ENCODE measurements at places on chromosomes 12 and 14.

- no peak for DNase-seq
Measured at GRCh38 chr14:60204843-60205774, 39.9 kb upstream of the DHRS7 start.

DNA sequence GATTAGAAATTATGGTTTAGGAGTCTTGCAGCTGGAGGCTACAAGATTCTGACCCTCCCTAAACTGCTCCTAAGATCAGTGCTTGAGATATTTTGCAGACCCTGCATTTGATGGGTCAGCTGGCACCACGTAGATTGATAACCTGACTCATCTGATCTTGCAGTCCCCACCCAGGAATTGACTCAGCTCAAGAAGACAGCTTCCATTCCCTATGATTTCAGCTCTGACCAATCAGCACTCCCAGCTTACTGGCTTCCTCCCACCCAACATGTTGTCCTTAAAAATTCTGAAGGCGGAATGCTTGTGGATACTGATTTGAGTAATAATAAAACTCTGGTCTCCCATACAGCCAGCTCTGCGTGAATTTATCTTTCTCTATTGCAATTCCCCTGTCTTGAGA, 23.2 kb upstream of the MTHFD1 start:
- peak; percentile 36 for DNase-seq

- DNase-seq = no peak
Measured at GRCh38 chr12:57218030-57218853, 1.6 kb downstream of the NXPH4 start.

- no peak for DNase-seq
Measured at GRCh38 chr14:93343266-93343665, 3.7 kb upstream of the COX8C start.

GRCh38 chr12:91287753-91288152, 105.1 kb upstream of the DCN start:
- peak; percentile 39 for DNase-seq

GRCh38 chr12:31967539-31967938, 8.3 kb downstream of the RESF1 start:
- no peak for DNase-seq

DNA sequence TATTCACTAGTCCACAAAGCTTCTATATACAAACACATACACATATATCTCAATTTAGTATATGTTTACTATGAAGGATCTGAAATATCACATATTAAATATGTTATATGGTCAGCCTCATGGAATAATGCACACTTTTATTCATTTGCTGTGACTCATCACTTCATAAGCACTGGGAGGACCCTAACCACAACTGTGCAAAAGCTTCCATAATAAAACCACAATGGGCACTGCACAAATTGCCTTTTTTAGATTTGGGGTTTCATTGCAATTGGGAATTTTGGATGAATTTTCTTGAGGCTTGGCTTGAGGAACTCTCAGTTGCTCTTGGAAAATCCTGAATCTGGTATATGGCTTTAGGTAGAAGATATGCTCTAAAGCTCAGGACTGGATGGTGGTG, 399.4 kb downstream of the C12orf75 start:
- no peak for DNase-seq

DNA sequence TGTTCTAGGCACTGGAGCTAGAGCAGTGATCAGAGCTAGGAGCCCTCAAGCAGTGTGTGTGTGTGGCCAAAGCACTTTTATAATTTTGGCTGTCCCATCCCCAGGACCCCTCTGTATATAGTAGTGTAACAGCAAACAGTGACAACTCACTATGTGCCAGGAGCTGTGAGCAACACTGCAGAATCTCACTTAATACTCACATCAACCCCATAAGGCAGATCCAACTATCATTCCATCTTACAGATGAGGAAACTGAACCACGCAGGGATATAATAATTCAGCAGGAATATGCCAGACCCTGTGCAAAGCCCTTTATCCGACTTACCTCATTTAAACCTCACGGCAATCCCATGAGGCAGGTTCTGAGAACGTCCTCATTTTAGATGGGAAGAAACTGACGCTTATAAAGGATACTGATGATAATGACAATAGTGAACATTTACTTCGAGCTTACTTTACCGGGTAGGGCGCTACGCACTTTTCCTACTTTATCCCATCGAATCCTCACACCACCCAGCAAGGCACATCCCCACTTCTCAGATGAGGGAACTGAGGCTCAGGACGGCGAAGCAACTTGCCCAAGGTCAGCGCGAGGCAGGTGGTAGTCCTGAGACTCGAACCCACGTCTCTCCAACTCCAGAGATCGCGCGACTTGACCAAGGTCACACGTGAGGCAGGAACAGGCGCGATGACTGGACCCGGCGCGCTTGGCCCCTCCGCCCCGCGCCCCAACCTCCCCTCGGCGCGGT, 687 bp downstream of the RAB35 start:
- DNase-seq = peak; percentile 31

- no peak for DNase-seq
Measured at GRCh38 chr12:65205886-65206285, 36.5 kb downstream of the LEMD3 start.

GRCh38 chr14:81023095-81023710, 67.8 kb downstream of the TSHR start:
- DNase-seq = no peak

DNA sequence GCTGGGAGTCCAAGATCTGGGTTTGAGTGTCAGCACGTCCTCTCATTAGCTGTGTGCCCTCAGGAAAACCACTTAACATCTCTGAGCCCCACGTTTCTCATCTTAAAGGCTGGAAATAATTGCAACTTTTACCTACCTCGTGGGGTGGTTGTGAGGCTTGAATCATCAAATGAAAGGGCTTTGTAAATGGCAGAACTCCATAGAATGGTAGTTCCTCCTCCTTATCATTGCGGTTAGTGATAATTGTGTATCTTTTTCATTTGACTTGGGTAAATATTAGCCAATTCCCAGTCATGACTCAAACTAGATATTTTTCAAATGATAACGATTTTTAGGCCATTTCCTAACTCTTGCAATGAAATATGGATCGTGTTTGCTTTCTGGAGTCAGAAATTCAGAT, 205.5 kb downstream of the CHST11 start:
- peak; percentile 63 for DNase-seq

DNA sequence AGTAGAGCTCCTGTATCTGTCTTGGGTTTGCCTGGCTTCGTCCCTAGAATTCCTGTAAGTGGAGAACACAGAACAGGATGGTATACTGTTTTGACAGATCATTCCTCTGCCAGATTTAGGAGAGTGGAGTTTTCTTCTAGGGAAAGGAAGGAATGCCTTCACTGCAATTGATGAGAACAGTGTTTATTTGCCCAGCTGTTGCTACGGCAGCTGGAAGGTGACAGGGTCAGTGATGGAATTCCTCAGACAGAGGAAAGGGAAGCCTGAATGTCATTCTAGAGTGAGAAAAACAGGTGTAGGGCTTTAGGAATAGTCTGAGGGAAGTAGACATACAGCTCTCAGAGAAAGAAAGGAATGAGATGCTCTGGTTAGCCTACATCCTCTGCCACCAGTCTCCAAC, 11.7 kb downstream of the CSRNP2 start:
- no peak for DNase-seq

GRCh38 chr12:10940389-10940788, 1.3 kb upstream of the TAS2R14 start:
- peak; percentile 27 for DNase-seq

- DNase-seq = no peak
Measured at GRCh38 chr14:39956372-39956771, 524.1 kb upstream of the FBXO33 start.

DNA sequence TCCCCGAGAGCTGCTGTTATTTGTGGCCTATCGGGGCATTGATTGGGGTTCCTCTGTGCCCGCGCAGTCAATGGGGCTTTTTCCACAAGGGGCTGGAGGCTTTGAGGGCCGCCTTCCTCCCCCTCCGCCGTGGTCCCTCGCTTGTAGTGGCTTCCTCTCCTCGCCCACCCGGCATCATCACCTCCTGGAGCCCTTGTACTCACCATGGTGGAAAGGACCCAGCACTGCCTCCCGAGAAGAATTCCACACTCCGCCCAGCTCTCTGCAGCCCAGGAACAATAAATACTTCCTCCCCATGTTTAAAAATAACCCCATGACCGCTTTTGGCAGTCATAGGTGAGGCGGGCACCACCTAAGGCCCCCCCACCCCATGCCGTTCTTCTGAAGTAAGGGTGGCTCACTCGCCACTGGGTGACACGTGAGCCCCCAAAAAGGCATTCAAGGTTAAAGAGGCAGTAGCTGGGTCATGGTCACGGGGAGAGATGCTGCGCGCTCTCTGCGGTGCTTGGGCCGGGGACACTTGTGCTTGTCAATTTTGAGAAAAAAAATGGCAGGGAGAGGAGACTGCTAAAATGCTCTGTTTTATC, at the start of gene MYL2:
Gene MYL2, minus strand, starts transcription at position 256 of the 587 bp plus-strand sequence. Its CDS starts 50 bp downstream, at position 206.
- DNase-seq = no peak

- DNase-seq = no peak
Measured at GRCh38 chr14:50822501-50823042, 8.4 kb downstream of the NIN start.

- DNase-seq = no peak
Measured at GRCh38 chr12:46946137-46946536, 120.3 kb upstream of the SLC38A4 start.

DNA sequence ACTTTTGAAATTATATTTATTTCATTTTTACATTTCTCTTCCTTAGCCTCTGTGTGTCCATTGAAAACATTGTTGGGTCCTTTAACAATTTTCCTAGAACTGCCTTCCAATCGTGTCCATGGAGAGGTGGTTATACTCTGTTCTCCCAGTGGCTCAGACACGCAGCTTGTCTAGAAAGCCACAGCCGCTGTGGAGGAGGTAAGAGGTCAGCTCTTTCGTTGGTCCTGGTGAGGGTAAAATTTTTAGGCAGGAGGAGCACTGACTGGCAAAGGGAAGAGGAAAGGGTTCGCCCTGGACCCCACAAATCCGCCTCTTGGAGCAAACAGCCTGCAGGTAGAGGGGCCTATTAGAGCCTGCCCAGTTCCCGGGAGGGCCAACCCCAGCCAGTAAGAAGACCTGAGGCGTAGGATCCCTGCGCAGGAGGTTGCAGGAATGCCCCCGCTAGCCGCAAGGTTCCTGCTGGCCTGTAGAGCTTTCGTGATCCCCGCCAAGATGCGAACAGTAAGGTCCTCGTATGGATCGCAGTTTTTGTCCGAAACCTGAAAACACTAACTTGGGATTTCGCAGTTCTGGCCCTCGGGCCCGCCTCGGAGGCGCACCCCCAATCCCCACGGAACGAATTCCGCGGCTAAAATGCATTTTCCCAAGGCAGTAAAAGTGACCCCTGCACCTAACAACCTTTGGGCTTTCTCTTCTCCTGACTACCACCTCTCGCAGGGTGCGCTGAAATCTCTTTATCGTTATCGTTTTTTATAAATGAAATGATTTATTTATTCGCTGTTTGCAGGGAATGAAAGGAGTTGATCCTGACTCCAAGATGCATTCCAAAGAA, 7.5 kb upstream of the PAX9 start:
- no peak for DNase-seq

GRCh38 chr14:70698288-70698687, 56.6 kb downstream of the TTC9 start:
- DNase-seq = no peak

GRCh38 chr12:105267711-105268110, 31.7 kb upstream of the APPL2 start:
- no peak for DNase-seq

DNA sequence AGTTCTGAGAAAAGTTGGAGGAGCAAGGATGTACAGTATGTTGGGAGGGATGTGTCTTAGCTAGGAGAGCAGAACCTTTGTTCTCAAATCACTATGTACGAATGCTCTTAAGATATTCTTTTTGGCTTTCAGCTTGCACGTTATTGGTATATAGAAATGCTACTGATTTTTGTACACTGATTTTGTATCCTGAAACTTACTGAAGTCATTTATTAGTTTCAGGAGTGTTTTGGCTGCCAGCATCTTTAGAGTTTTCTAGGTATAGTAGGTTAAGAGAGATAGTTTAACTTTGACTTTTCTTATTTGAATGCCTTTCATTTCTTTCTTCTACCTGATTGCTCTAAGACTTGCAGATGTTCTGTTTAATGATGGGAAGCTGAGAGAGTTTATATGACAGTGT, 442.8 kb upstream of the FBXO33 start:
- DNase-seq = no peak

DNA sequence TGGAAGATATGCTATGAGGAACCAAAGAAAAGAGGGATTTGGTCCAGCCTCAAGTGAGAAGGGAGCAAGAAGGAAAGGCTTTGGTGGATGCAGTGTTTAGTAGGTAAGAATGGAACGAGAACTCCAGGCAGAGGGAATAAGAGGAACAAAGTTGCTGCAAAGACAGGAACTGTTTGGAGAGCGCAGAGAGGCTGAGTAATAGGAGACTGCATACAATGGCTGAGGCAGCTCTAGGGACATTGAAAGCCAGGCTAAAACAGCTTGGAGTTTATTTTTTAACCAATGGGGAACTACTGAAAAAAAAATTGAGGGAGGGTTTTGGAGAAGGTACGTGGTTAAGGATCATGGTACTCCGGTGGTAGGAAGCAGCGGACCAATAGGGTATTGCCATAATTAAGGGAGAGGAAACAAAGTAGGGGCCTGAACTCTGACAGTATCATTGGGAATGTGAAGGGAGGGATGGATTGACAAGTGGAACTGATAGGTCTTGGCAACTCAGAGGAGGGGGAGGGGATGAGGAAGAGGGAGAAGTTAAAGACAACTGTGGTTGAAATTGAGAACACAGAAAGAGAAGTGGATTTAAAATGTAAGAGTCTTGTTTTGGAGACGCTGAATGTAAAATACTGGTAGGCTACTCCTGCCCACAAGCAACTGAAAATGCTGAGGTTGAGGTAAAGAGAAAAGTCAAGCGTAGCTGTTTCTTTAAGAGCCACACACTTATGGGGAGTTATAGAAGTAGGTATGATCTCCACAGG, 4.8 kb downstream of the ASCL4 start:
- DNase-seq = no peak

GRCh38 chr12:130879212-130879686, 7.4 kb downstream of the RAN start:
- DNase-seq = no peak

GRCh38 chr12:106584104-106585064, 1.6 kb downstream of the RFX4 start:
- DNase-seq = no peak

DNA sequence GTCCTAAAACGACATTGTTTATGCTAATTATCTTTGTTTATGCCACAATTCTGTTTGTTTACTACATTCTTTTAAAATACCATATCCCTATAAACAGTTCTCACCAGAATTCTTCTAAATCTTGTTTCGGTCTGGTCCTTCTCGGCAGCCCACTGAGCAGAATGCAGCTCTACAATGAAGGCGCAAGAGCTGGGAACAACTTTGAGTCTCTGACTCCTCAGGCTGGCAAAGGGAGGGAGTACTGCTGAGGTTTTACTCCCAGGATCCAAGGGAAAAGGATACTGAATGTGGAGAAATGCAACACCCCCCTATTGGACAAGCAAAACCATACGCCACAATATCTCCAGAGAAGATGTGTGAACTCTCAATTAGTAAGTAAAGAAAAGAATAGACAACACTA, 5.4 kb downstream of the SOX5 start:
- no peak for DNase-seq

GRCh38 chr14:56884617-56885016, 74.3 kb upstream of the OTX2 start:
- DNase-seq = no peak

DNA sequence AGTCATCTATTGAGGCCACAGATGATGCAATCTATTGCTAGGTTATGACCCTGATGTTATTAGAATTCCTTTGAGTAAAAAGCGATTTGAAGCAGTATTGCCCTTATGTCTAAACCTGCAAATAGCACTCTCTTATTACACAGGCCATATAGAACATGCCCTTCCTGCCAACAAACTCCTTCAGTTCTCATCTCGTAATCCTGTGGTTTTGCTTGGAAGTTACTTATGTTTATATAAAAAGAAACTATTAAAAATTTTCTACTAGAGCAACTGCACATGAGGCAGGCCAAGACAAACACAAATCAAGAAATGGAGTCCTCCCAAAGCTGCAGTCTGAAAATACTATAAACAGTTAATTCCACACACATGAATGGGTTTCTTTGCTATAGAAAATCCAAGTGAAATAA, 1200.2 kb downstream of the LRFN5 start:
- DNase-seq = peak; percentile 73
